ENCODE measurements at places on chromosomes 13 and 19.

DNA sequence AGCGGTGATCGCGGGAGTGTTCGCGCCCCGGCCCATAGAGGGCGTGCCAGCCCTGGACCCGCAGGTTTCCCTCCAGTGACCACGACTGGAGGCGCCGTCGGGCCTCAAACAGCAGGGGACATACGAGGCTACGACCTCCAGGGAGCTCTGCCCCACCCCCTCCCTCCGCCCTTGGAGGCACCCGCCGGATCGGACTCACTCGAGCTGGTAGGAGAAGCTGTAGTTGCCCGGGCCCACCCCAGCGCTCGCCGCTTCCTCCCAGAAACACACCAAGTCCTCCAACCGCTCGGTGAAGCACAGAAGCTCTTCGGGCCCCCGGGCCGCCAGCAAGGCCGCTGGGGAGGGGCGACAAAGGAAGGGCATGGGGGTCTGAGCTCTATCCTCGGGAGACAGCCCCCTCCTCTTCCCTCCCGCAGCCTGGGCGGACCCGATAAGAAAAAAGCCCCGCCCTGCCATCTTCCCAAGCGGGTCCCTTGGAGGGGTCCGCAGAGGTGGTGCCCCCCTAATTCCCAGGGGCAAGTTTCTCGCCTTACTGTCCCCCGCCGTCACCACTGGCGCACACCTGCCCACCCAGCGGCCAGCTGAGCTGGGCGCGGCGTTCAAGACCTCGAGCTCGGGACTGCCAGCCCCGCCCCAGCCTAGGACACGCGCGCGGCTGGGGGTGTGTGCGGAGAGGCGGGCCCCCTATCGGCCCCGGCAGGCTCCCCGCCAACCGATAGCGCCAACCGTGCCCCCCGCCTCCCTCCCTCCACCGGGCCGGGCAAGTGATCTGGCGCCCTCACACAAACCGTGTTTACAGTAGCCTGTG is 1.0 kb downstream of the EPOR start:
- peak; percentile 21 for DNase-seq

DNA sequence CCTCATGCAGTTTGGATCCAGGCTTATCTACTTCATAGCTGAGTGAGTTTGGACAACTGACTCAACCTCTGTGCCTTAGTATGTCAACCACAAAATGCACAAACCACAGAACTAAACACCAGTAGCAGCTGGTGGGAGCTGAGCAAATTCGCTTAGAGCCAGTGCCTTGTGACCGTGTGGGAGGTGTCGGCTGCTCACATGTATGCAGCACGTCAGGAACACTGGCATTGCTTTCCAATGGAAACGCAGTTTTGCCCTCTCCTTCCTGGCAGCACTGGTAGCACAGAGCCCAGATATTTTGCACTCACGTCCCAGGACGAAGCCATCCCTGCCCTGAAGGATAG is 8.3 kb upstream of the NTN5 start:
- no peak for DNase-seq

DNA sequence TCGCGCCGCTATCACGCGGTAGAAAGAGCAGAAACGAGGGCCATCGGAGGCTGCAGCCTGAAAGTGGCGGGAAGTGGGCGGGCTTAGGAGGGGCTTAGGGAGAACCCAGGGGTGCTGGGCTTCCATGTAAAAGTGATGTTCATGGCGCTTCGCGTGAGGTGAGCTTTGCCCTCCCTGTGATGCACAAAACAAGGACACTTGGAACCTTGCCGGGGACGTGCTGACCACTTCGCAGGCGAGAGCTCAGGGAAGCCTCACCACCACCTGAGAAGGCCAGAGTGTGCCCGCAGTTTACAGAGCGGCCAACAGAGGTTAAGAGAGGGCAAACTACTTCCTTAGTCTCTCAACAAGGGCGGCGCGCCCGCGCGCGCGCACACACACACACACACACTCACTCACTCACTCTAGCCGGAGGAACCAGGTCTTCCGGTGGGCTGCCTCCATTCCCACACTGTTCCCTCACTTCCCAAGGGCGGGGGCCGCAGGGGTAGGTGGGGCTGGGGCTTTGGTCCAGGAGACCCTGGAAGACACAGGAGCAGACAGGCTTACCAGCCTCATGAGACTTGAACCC is 651 bp downstream of the GAPDHS start:
- no peak for DNase-seq

GRCh38 chr13:59513686-59514085 is 650.0 kb downstream of the DIAPH3 start:
- no peak for DNase-seq

- no peak for DNase-seq
Observed at GRCh38 chr13:36382030-36382429, 35.8 kb upstream of the SPART start.

DNA sequence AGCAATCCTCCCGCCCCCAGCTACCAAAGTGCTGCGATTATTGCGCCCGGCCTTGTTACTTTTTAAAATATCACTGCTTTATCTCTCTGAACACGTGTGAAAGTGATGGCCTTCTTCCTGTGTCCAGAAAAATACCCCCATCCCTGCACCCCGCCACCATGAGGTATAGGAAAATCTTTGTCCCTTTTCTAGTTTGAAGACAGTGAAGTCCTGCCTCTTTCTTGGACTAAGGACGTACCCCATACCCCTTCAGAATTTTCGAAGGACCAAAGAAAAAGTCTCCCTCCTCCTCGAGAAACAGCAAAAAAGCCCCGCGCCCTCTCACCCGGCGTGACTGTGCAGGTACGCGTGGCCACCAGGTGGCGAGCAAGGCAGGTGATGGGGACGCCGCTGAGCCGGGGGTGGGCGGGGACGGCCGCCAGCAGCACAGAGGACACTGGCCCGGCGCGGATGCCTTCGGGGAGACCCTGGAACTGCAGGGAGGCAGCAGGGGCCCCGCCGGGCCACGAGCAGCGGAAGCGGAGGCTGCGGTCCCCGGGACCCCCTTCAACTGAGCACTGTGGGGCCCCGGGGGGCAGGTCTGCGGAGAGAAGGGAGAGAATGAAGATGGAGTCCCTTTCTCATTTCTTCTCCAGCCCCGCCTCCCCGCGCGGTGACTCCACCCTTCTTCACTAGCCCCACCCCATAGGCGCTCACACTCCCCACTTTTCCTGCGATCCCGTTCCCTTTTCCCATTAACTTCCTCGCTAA is 3.2 kb downstream of the VSIG10L start:
- DNase-seq: peak; percentile 78

DNA sequence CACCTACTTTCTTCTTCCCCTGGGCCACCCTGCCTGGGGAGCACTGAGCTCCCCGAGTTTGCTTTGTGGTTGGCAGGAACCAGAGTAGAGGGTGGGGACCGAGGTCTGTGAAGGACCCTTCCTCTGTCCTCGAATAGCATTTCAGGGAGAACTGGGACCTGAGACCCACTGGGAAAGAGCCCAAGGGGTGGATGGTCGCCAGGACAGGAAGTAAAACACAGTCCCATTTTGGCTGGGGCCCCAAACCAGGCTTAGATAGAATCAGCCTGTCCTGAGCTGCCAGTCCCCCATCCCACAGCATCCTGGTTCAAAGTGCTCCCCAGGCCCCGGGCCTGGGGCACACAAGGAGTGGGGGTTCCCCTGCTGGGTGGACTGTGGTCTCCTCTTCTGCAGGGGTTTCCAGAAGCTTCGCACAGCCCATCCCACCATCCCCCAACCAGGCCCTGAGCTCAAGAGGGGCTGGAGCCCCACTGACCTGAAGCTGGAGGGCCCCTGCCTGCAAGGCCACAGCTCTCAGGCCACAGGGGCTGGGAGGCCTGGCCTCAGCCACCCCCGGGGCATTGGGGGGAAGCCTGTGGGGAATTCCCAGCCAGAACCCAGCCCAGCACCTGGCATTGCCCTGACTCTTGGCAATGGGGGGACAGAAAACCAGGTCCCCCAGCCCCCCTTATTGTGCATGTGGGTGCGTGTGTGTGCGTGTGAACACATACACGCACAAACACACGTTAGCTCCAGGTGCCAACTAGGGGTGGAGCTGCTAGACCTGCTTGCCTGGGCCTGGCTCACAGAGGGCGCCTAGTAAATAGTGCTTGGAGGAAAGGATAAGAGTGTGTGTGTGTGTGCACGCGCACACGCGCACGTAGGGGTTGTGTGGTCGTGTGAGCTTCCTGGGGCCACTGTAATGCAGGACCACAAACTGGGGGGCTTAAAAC is 995 bp upstream of the MKNK2 start:
- peak; percentile 85 for DNase-seq

- no peak for DNase-seq
Observed at GRCh38 chr19:32651729-32652140, 23.2 kb downstream of the ANKRD27 start.

DNA sequence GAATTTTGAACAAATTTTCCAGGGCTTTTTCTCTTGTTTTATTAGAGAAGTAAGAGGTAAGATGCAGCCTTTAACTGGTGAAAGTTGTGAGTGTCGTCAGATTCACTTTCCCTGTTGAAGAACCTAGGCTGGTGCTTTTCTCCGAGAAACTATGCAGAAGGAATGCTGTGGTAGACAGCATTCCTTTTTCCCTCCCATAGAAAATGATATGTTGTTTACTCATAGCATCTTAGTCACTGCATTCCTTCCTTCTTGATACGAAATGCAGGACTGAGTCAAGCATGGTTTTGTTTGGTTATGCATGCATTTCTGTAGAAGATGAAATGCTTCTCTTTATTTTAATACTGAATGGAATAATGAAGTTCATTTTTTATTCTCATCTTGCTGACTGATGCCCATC is 3.4 kb downstream of the ITGBL1 start:
- no peak for DNase-seq
